Daoy (cell line): ENCODE measurements at places on chromosomes 4 and X. TPM values are rescaled to one million over a fixed set of nuclear protein-coding genes. Genes with fewer than 3 reads are reported as not detected.

Gene TBC1D14
- total RNA-seq = 37.0 and 39.5 TPM in 2 replicates

DNA sequence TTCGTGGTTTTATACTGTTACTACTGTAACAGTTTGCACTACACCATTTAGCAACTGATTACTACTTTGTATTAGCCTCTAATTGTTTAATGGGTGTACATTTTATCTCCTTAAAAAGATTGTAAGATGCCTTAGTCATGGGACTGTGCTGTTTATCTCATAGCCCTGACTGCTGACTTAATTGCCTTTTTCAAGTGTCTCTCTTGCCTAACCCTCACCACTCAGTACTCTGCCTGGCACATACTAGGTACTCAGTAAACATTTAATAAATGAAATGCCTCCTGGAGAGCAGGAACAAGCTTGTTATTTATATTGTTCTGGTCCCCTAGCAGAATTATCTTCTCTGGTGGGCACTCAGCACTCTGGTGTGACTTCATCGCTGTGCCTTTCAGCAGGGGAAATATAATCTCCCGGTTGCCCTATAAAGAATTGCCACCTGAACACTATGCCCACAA is 1.7 kb upstream of the STIM2 start:
- no peak for DNase-seq

- no peak for DNase-seq
Measured at GRCh38 chr4:97582890-97583289, 560.4 kb downstream of the STPG2 start.

- DNase-seq = no peak
Measured at GRCh38 chr4:7189066-7189465, 3.3 kb upstream of the SORCS2 start.

GRCh38 chrX:20594985-20595384 is 328.3 kb upstream of the RPS6KA3 start:
- DNase-seq = no peak

Gene HTRA3
- total RNA-seq = 0.11 and 0.27 TPM in 2 replicates

GRCh38 chr4:153513596-153513995 is 47.4 kb downstream of the TMEM131L start:
- no peak for DNase-seq

Gene MEPE
- total RNA-seq = not detected in 2 replicates

DNA sequence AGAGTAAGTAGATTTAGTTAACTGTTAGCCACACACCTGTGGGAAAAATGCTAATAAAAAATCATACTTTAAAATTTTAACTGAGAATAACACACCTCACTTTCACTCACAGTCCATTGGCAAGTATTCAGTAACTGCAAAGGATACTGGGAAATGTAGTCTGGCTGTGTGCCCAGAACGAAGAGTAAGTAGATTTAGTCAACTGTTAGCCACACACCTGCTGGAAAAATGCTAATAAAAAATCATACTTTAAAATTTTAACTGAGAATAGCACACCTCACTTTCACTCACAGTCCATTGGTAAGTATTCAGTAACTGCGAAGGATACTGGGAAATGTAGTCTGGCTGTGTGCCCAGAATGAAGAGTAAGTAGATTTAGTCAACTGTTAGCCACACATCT is 178.4 kb upstream of the NWD2 start:
- no peak for DNase-seq

Gene HTT-AS
- not detected in 2 replicates for total RNA-seq

Gene FAM114A1
- total RNA-seq = 35.6 and 37.1 TPM in 2 replicates

Gene ZNF182
- total RNA-seq = 3.1 and 3.5 TPM in 2 replicates

Gene NAA11
- total RNA-seq = 10.2 and 10.9 TPM in 2 replicates

- no peak for DNase-seq
Measured at GRCh38 chr4:24514808-24515207, 69.5 kb downstream of the DHX15 start.

GRCh38 chr4:105472871-105473323 is 965 bp downstream of the PPA2 start:
- no peak for DNase-seq

Gene PDCL2
- total RNA-seq = not detected in 2 replicates

Gene PASD1
- total RNA-seq = 0.17 and 1.5 TPM in 2 replicates

Gene FAM47E
- 0.11 and 2.8 TPM in 2 replicates for total RNA-seq

Gene SYTL5
- total RNA-seq = 0.24 and 0.29 TPM in 2 replicates

Gene GYPB
- total RNA-seq = not detected in 2 replicates

- no peak for DNase-seq
Measured at GRCh38 chr4:43607400-43607799, 714.9 kb downstream of the GRXCR1 start.

DNA sequence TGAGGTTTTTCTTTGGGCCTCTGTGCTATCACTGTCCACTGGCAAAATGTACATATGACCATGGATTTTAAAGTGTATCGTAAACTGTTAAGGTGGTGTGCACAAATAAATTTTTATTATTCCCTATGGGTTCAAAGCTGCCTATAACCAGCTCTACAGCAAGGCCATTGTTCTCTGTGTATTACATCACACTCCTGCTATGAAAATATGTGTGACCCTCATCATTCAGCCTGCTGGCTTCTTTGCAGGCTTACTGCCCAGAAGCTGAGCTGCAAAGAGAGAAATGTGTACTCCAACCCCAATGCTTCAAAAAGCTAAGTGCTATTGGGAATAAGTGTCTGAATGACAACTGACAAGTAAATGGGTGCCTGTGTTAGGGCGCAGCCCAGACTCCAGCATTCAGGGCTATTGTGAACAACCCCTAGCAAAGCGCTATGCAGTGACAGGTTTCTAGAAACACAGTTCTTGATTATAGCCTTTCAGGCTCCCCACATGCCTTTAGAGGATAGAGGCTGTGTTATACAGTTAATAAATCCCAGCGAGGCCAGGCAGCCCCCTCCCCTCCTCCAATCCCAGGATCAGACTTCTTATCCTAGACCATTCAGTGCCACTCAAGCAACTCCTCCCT is 220.4 kb upstream of the RADX start:
- no peak for DNase-seq

GRCh38 chr4:118839221-118839927 is 3.4 kb upstream of the SEC24D start:
- no peak for DNase-seq

GRCh38 chrX:71579136-71579989 is 1.1 kb downstream of the GCNA start:
- no peak for DNase-seq

DNA sequence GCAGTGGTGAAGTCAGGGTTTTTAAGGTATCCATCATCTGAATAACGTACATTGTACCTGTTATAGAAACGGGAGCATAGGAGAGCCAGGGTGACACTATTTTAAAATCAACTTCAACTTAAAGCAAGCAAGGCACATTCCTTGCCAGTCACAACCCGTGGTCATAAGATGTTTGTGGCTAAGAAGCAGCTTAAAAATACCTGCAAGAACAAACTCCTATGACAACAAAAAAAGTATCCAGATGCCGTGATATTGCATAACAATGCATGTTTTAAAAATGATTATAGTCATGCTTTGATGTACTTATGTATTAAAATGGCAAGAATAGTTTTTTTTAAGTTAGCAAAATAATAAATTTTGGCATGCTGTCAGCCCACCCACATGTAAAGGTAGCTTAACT is 16.5 kb upstream of the SYNPO2 start:
- DNase-seq = no peak

Gene CHRNA9
- 9.9 and 11.3 TPM in 2 replicates for total RNA-seq

GRCh38 chr4:123996718-123997510 is 600.3 kb downstream of the SPRY1 start:
- no peak for DNase-seq
